ENCODE measurements at places on chromosomes 5 and 9.
A peak's percentile ranks its signal among the peaks of the same experiment; 100 is the strongest.

GRCh38 chr5:180020176-180020575, 51.4 kb downstream of the RNF130 start:
- DNase-seq = no peak

- DNase-seq = no peak
These were observed 565.2 kb downstream of the CCDC171 start for GRCh38 chr9:16118043-16118442.

- DNase-seq = no peak
These were observed 148.8 kb downstream of the MYO10 start for GRCh38 chr5:16787278-16787677.

DNA sequence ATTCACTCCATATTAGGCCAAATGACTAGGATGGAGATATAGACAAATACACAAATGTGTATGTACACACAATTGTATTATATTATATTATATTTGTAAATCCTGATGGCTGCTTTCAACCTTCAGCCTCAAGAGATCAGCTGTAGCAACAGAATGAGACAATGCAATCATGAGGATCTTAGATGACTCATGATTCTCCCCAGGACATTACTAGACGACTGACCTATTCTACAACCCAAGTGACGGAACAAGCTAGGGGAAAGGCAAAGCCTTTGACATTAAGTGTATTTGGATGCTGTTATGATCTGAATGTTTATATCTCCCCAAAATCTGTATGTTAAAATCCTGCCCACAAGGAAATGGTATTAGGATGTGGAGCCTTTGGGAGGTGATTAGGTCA, 66.5 kb downstream of the COX7C start:
- DNase-seq = peak; percentile 13

DNA sequence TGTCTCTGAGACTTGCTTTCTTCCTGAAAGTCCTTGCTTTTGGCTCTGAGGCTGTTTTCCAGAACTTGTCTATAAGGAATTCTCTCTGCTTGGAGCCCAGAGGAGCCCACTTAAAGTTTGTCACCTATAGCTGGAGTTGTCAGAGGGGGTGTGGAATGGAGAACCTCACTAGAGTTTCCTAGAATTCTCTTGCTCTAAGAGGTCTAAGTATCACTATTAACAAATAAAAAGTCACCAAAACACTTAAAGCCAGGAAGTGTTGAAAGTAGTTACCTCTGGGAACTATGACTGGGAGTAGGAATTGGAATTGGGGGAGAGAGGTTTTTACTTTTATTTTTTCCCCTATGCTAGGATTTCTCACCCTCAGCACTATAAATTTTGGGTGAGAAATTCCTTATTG, 15.0 kb downstream of the SIT1 start:
- no peak for DNase-seq

DNA sequence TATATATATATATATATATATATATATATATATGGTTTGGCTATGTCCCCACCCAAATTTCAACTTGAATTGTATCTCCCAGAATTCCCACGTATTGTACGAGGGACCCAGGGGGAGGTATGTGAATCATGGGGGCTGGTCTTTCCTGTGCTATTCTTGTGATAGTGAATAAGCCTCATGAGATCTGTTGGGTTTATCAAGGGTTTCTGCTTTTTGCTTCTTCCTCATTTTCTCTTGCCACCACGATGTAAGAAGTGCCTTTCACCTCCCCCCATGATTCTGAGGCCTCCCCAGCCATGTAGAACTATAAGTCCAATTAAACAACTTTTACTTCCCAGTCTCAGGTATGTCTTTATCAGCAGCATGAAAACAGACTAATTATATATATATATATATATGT, 52.3 kb upstream of the ADAMTS2 start:
- no peak for DNase-seq

DNA sequence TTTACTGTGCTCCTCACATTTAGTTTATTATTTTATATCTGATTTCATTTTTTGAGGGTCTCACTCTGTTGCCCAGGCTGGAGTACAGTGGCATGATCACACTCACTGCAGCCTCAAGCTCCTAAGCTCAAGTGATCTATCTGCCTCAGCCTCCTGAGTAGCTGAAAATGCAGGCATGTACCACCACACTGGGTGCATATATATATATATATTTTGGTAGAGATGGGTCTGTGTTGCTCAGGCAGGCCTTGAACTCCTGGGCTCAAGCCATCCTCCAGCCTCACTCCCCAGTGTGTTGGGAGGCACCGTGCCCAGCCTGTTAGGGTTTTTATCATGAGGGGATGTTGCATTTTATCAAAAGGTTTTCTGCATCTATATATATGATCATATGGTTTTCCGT, 39.8 kb upstream of the ZNF354B start:
- DNase-seq = no peak

GRCh38 chr9:33189331-33189791, 22.2 kb upstream of the B4GALT1 start:
- DNase-seq = no peak

DNA sequence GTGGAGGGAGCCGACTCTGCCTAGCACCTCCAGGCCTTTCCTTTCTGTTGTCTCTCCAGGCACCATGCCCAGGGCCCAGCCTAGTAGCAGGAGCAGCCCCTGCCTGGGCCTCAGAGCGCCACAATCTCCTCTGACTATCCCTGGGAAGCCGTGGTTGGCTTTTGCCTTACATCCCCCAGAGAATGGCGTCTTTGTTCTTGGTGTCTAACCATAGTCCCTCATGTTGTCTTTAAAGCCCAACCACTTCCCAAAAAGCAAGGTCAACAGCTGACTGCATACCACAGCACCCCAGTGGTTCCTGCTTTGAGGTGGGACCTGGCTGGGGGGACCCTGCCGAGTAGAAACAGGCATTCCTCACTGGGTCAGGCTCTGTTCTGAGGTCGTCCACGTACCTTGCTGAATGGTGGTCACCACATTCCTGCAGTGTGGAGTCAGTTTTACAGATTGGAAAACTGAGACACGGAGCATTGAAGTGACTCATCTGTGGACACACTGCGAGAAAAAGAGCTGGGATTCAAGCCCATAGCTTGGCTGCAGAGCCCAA, 13.7 kb upstream of the CERCAM start:
- DNase-seq = no peak

- no peak for DNase-seq
These were observed 33.3 kb downstream of the PUM3 start for GRCh38 chr9:2810420-2811075.

DNA sequence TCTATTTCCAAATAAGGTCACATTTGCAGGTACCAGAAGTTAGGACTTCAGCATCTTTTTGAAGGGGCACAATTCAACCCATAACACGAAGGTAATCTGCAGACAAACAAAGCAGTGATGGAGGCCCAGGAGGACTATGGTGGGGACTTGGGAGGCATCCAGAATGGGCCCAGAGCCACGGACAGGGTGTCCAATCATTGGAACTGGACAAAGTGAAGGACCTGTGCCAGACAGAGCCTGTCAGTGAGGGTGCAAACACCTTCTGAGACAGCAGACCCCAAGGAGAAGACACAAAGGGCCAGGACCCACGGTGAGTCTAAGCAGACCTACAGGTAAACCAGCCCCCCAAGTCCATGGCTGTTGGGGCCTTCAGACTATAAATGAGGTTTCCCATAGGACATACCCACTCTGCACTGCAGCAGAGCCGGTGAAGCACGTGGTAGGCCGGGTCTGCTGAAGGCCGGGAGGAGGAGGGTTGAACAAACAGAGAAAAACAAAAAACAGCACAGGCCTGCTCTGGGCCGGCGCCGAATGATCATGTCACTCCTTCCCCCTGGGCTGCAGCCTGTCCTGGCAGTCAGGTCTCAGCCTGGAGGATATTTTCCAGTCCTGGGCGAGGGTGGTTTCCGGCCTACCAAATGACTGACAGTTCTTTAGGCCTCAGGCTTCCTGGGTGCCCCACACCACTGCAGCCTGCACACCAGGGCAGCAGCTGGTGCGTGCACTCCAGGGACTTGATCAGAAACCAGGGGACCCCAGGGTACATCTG, 84.4 kb downstream of the COL23A1 start:
- DNase-seq = no peak

- no peak for DNase-seq
These were observed 138.9 kb downstream of the GADD45G start for GRCh38 chr9:89743573-89744254.

DNA sequence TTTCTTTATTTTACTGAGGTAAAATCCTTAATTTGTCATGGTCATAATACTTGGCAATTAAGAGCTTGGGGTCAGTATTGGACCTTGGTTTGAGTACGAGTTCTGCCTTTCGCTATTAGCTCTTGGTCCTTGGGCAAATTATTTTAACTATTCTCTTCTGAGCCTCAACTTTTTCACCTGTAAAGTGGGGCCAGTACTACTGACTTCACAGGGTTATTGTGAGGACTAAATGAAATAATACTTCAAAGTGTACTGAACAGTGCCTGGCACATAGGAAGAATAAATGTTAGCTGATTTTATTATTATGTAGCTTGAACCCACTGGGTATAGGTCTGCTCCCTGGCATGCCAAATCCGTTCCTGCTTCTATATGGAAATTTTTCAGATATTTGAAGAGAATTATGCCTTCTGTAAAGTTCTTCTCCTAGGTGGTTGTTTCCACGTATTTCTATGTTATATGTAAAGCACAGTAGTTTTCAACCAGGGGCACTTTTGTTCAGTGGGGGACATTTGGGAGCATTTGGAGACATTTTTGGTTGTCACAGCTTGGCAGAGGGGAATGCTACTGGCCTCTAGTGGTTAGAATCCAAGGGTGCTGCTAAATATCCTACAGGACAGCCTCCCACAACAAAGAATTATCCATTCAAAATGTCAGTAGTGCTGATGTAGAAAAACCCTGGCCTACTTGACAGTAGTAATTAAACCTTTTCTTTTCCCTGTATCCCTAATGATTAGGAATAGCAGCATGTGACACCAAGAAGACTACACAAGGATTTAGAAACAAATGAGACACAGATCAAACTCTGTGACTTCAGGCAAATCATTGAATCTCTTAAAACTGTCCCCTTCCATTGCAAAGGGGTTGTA, 4.5 kb downstream of the RCL1 start:
- peak; percentile 62 for DNase-seq

DNA sequence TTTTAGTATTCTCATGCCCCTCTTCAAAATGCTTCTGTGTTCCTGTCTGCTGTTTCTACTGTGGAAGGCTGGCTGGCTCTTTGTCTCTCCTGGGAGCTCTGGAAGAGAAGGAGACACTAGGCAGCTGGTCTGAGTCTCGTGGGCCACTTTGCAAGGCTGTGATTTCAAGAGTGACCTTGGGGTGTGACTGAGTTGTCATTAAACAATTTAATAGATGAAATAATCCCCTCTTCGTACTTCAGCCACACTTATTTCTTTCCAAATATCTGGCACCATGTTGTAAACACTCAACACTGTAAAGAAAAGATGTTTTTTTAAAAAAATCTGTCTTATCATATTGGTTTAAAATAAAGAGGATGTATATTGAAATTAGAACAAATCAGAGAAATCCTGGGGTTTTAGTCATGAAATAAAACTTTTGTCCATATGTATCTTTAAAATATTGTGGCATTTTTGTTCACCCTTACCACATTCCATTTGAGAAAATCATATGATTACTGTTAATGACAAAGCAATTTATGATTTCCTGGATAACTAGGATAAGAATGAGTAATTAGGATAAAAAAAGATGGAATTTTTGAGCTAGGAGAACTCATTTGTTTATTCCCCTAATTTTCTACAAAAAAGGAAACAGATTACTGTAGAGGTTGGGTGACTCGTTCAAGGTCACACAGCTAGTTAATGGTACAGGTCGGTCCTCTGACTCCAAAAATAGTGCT, 200.8 kb downstream of the MAT2B start:
- peak; percentile 16 for DNase-seq

GRCh38 chr5:109645707-109646192, 44.0 kb upstream of the MAN2A1 start:
- DNase-seq = no peak

- peak; percentile 69 for DNase-seq
These were observed 11.7 kb upstream of the OR13D1 start for GRCh38 chr9:104682642-104683041.

DNA sequence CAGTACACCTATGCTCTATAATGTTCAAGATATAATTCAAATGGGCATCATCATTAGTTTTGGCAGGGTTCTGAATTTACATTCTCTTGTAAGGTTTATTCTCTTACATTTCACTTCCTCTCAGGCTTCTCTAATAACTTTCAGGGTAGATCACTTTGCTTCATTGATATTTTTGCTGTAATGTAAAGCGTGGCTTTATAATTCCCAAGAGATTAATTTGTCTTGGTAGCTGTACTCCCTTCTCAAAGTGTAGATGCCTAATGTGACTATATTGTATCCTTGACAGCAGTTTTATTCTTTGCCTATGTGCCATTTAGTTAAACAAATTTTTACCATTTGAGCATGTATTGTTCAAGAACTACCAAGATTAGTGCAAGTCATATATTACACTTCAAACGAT, 889.1 kb downstream of the TAF11L14 start:
- DNase-seq = no peak

GRCh38 chr9:93225417-93225816, 41.5 kb downstream of the WNK2 start:
- no peak for DNase-seq

DNA sequence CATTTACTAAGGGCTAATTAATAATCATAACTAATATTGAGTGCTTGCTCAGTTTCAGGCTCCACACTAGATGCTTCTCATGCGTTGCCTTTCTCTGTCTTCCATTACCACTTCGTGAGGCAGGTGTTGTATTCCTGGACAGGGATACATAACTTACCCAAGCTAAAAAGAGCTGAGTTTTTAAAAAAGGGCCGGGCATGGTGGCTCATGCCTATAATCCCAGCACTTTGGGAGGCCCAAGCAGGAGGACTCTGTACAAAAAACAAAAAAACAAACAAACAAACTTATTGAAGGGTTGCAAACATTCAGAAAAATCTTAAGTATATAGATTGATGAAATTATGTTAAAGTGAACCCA, 12.1 kb upstream of the ANKRD33B start:
- no peak for DNase-seq

DNA sequence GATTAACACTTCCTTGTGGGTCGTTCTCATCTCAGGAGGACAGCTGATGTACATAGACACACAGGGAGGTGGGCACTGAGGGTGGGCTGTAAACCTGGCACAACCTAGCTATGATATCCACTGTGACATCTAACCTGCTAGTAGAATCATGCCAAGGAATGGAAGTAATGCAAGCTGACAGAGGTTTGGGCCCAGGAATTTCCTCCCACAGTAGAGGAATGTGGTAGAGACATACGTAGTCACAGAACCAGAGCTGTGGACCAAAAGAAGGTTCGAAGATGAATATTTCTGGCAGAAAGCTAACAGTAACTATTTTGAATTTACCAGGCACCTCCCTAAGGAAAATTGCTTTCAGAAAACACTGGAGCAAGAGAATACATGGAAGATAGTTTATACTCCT, 15.2 kb upstream of the DNAJC25 start:
- no peak for DNase-seq

- no peak for DNase-seq
These were observed 923.6 kb upstream of the DMAC1 start for GRCh38 chr9:8723195-8723594.

- peak; percentile 75 for DNase-seq
These were observed 7.5 kb upstream of the ERAP2 start for GRCh38 chr5:96868603-96869371.

Measured in epithelial cell of esophagus (primary cell).